H4 (cell line): ENCODE measurements at places on chromosomes 16 and 17. TPM values are rescaled to one million over a fixed set of nuclear protein-coding genes. Genes with fewer than 3 reads are reported as not detected.

MMP2 gene
- 278 and 283 TPM in 2 replicates for total RNA-seq

LDHD gene
- 0.10 and 2.4 TPM in 2 replicates for total RNA-seq

GRCh38 chr17:80740141-80740540 is 195.5 kb downstream of the RPTOR start:
- DNase-seq = no peak

DNA sequence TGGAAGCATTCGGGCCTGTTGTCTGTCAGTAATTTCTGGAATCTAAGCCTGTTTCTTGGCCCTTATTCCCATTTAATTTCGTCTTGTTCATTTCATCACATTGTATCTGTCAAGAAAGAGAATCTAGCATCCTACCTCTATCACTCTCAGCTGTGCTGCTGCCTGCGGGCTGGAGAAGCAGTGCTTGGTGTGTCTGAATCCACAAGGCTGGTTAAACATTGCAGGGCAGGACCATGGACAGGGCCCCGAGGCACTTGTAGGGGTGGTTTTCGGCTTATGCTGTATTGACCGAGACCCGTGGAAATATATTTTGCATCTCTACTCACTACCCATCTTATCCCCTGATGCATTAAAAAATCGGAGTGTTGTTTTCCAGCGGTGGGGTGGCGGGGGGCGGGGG is 3.1 kb downstream of the RAB11FIP4 start:
- no peak for DNase-seq

PPY gene
- total RNA-seq = not detected in 2 replicates

DNA sequence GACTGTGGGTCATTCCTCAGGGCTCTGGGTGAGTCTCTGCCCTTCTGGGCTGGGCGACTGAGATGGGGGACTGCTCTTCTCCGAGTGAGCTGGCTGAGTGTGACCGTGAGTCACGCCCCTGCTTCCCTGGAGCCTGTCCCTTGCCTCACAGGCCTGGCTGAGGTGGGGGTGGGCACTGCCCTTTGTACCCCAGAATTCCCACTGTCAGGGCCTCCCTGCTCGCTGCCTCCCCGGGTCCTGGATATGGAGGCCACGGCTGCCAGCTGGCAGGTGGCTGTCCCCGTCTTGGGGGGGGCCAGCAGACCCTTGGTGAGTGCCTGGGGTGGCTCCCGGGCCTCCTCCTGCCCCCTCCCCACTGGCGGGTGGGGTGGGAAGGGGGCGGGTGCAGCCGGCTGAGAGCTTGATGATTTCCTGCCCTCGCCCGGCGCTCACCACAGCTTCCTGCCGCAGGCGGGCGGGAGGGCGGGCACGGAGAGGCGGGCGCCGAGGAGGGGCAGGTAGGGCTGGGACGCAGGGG is at the start of gene LAT:
TSS of gene LAT (plus strand) at position 434 of the 517 bp plus-strand sequence. CDS start 366 bp downstream, outside the sequence.
- DNase-seq = no peak

DNA sequence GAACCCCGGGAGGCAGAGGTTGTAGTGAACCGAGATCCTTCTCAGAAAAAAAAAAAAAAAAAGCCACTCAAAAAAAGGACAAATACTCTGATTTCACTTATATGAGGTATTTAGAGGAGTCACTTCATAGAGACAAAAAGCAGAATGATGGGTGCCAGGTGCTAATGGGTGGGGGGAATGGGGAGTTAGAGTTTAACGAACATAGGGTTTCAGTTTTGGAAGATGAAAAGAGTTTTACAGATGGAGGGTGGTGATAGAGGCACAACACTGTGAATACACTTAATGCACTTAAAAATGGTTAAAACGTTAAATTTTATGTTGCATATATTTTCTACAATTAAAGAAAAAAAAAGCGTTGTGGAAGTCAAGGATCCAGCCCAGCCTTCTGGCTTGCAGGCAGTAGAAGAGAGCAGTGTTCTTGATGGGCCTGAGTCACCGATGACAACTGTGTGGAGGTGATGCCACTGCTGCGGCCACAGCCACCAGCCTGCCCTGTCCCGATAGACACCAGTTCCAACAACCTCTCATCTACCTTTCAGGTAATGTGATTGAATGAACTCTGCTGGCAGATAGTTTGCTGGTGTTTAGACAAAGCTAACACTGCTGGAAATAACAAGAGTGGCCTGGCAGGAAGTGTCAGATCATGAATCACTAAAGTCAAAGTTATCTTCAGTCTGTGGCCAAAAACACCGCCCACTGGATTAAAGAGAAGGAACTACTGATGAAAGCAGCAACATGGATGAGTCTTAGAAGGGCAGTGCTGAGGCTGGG is 49.9 kb upstream of the COX10 start:
- DNase-seq = peak; percentile 20

NEUROD2 gene
- total RNA-seq = 0.02 TPM in 1 of 2 replicates, not detected in the other

SYT17 gene
- total RNA-seq = 2.1 and 3.2 TPM in 2 replicates

C1QL1 gene
- total RNA-seq = 5.3 and 7.1 TPM in 2 replicates
